ENCODE measurements at places on chromosomes 7 and 10.

GRCh38 chr10:125159932-125160855 is at the start of gene CTBP2:
Gene CTBP2 (minus strand): TSS chr10:125160563.
- peak; percentile 22 for DNase-seq

- no peak for DNase-seq
Measured at GRCh38 chr10:20955355-20955893, 58.3 kb upstream of the NEBL start.

GRCh38 chr7:156903232-156903909 is 10.4 kb upstream of the LMBR1 start:
- DNase-seq: no peak

GRCh38 chr7:36526863-36527548 is 137.3 kb downstream of the ANLN start:
- no peak for DNase-seq

DNA sequence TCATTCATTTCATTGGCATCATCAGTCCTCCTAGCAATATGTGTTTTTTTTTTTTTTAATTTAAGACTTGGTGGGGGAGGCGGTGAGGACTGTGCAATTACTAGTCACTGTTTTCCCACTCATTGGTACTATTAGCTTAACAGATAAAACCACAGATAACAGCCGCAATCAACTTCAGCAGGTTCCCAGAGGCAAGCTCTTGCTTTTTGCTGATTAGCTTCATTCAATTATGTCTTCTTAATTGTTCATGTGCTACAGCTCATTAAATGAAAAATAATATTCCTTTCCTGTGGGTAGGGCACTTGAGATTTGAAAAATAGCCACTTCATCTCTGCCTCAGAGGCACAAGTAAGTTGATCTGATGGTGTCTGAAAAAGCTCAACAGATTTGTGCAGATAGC is 215.5 kb downstream of the PCDH15 start:
- DNase-seq: no peak

DNA sequence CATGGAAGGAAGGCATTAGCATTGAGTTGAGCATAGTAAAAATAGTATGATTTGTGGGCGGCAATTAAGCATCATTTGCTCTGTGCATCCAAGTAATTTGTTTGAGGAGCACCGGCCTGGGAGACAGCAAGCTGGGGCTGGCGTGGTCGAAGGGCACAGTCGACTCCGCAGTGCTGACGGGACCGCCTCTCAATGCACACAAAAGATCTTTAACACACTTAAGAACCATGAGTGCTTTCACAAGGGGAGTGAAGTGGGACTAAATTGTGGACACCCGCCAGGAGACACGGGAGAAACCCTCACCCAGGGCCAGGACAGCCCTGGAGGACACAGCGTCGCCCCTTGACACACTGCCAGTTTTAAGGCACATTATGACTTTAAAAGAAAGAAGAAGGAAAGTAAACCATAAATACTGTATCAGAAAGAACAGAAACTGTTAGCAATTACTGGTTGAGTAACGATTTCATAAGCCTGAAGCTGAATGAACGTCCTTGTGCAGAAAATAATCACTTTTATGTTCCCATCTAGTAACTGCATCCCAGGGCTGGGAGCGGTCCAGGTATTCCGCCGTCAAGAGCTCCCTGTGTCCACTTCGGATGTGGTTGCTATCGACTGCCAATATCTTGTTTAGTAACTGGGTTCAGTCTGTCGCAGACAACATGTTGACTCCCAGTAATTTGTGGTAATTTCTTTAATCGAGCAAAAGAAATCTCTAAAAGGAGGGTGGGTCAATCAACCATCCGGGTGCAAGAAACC is 102.1 kb downstream of the EBF3 start:
- no peak for DNase-seq

DNA sequence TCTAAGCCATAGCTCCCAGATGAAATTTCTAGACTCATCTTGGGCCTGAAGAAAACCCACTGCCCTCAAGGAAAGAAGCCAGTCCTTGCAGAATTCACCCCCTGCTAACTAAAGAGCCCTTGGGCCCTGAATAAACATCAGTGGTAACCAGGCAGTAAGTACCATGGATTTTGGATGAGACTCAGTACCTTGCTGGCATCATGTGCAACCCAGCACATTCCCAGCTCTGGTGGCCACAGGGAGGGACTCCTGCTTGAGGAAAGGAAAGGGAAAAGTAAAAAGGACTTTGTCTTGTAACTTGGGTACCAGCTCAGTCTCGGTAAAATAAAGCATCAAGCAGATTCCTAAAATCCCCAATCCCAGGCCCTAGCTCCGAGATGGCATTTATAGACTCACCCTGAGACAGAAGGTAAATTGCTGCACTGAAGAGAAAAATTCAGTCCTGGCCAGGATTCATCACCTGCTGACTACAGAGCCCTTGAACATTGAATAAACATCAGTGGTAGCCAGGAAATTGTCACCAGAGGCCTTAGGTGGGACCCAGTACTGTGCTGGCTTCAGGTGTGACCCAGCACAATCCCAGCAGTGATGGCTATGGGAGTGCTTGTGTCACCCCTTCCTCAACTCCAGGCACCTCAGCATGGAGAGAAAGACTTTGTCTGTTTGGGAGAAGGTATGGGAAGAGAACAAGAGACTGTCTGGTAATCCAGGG is 31.2 kb upstream of the SFTPD start:
- DNase-seq: no peak

- no peak for DNase-seq
Measured at GRCh38 chr10:86423739-86424138, 57.1 kb upstream of the GRID1 start.

DNA sequence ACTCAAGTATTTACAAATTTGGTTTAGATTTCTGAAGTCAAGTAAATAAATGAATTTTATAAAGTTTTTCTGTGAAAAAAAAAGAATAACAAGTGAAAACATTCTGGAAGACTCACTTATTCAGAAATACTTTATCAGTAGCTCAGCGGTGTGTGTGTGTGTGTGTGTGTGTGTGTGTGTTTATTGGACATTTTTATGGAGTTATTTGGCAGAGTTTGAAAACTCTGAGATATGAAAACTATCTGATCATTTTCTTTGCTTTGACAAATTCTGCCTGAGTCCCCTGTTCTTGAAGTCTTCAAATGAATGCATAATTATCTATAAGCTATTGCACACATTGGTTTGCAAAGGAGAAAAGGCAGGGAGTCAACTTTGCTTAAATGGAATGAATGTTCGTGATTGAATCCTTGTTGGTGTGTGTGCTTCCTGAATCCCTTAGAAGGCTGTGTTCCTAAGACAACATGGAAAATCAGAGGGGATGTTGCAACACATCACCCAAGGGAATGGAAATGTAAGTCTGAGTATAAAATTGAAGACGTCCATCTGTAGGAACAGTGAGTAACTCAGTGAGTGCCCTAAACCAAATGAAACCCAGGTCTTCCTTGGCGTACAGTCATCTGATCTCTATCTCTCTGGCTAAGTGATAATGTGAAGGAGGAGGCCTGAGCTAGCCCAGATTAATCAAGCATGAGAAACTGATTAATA is 160.9 kb downstream of the REEP3 start:
- no peak for DNase-seq

DNA sequence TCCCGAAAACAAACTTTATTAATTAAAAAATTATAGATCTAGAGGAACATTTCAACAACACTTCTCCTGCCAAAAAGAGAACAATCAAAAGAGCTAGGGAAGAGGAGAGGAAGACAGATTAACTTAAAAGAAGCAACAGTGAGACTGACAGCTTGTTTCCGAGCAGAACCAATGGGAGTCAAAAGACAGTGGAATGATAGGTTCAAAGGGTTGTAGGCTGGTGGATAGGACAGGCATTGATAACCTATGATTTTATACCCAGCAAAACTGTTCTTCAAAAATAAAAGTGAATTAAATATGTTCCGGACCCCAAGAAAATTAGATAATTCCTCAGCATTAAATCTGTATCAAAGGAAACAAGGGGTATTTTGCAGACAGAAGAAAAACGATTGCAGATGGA is 207.6 kb downstream of the MAD1L1 start:
- no peak for DNase-seq

DNA sequence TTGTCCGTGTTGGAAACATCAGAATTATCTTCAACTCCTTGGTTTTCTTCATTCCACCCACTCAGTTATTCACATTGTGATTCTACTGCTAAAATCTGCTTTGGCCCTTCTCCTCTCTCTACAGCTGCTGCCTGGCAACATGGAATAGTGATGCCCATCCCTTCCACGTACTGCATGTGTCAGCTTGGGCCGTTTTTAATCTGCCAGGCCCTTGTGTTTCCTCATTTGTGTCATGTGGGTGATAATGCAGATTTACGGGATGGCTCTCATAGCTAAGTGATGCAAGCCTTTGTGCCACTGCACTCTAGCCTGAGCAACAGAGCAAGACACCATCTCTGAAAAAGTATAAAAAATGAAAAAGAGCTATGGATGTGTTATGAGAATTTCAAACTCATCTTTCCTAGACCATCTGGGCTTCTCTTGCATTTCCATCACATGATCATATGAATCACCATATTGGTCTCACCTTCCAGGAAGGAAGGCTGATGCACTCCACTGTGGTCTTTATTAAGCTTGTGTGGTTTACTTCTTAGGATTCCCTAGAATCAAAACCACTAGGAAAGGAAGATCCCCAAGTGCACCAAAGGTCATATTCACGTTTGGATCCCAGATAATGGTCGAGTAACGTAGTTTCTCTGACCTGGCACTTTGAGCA is 20.6 kb upstream of the CELF2 start:
- no peak for DNase-seq

DNA sequence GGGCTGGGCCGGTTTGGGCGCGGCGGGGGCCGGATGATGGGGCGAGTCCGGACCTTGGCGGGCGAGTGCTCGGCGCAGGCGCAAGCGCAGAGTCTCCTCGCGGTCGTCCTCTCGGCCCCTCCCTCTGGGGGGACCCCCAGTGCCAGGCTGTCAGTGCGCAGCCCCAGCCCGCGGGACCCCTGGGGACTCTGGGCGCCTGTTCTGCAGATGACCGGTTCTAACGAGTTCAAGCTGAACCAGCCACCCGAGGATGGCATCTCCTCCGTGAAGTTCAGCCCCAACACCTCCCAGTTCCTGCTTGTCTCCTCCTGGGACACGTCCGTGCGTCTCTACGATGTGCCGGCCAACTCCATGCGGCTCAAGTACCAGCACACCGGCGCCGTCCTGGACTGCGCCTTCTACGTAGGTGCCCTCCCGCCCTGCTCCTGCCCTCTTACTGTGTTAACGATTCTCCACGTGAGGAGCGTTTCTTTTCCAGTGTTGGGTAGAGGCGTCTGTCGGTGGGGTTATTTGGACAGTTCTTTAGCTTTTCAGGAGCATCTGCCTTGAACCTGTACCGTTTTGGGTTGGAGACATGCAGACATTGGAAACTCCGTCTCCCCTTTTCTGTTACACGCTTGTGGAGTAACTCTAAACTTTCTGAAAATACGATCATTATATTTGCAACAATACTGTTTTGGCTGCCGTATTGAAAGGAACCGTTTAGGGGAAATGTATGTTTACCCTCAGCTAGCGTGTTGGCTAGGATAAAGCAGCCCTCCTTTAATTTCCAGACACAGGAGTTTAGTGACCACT is 706 bp downstream of the BUB3 start:
- peak; percentile 68 for DNase-seq

GRCh38 chr10:86967481-86967941 is 771 bp upstream of the ADIRF start:
- no peak for DNase-seq

- DNase-seq: no peak
Measured at GRCh38 chr10:101777619-101778145, 1.8 kb upstream of the FGF8 start.

DNA sequence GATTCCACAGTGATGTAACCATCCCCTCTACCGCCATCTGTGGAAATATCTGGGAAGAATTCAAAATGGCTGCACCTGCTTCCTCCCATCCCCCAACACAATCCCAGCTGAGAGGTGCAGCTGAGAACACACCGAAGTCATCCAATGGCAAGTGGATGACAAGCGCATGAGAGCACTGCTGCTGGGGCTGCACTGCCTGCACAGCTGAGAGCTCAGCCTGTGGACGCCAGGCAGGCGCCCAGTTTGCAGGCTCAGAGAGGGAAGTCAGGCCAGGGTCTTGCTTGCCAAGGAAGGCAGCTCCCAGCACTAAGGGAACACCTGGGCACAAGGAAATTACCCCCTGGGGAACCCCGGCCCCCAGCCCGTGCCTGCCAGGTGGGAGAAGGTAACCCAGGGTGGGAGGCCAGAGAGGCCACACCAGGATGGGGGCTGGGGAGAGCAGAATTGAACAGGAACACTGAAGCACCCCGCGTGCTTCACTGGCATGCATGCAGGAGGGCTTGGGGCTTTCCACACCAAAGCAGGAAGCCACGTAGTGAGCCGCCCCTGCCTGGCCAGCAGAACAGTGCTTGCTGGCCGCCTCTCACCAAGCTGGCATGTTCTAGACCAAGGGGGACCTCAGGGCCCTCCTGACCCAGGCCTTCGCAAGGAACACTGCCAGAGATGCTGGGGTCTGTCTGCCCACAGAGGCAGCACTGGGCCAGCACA is 46.2 kb downstream of the FAM53B start:
- peak; percentile 58 for DNase-seq

DNA sequence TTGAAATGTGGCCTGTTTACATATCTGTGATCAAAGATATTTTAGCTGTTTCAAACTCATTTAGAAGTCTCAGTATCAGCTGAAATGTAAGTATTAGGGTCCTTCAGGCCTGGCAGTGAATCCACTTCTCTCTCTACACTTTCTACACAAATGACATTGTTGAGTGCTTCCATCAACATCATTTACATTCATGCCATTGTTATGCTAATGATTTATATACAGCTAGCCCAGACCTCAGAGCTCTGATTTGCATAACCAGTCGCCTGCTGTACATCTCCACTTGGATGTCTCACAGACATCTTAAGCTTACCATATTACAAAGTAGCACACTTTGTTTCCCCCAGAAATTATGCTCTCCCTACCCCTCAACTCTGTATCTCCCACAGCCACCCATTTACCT is 71.6 kb downstream of the GSDME start:
- no peak for DNase-seq

DNA sequence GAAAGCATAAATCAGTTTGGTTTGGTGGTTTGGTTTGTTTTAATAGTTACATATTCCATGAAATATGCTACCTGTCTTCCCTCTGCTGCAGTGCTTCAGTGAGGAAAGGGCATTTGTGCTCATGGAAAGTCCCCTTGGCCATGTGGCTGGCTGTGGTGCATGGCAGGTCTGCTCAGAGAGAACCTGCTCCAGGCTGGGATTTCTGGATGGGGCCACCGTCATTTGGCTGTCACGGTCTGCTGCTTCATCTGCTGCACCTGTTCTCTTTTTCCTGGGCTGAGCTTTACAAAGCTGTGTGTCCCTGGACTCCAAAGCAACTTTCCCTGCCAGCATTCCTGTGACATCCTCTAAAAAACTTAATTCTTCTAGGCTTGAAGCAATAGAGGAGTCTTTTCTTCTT is 8.9 kb downstream of the CDK14 start:
- DNase-seq: no peak

- DNase-seq: no peak
Measured at GRCh38 chr7:26305869-26306665, 14.4 kb downstream of the SNX10 start.
